ENCODE measurements at places on chromosomes 5 and 9.

GRCh38 chr5:98309785-98310598 lies 463.5 kb upstream of the RGMB start:
- DNase-seq: no peak

DNA sequence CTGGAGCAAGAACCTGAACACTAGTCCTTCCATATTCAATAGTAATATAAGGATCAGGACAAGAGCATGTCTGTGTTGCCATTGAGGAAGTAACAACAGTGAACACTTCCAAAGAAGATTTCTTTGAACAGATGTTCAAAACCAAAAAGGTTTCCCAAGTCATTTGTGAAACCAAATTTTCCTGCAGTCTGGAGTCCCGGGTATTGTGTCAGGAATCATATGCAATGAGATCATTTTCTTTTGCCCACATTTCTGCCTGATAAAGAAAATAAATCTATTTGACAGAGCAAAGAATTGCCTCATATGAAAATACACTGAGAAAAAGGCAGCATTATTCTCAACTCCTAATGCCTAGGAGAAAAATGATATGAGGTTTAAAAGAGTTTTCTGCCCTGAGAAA lies 151.7 kb downstream of the SNX18 start:
- no peak for DNase-seq

GRCh38 chr9:129163753-129164152 lies 14.3 kb downstream of the IER5L start:
- DNase-seq: no peak

DNA sequence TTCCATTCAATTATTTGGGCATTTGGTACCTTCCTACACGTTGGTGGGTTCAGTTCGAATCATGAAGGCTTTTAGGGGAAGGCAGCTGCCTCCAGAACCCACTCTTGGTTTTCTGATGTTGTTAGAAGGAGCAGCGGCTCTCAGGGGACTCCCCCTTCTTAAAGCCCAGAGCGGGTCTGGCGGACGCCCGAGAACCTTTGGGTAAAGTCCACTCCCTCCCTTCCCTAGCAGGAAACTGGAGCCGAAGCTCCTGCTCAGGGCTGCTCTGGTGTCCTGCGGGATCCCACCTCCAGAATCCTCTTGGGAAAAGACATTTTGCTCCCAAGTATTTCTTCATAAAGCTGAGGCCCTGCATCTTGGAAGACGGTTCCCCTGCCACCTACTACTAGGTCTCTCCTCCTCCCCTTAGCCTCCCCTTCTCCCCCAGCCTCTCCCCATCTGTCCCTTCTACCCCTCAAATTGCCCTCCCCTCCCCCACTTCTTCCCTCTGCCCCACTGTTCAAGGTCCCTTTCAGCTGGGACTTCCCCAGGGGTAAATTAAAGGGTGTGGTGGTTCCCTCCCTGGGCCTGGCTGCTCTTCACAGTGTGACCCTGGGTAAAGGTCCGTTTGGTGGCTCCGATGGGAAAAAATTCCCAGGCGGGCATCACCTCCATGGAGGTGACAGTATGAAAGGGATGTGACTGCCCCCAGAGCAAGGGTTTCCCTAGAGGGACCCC lies 9.3 kb downstream of the IRX4 start:
- DNase-seq: no peak

DNA sequence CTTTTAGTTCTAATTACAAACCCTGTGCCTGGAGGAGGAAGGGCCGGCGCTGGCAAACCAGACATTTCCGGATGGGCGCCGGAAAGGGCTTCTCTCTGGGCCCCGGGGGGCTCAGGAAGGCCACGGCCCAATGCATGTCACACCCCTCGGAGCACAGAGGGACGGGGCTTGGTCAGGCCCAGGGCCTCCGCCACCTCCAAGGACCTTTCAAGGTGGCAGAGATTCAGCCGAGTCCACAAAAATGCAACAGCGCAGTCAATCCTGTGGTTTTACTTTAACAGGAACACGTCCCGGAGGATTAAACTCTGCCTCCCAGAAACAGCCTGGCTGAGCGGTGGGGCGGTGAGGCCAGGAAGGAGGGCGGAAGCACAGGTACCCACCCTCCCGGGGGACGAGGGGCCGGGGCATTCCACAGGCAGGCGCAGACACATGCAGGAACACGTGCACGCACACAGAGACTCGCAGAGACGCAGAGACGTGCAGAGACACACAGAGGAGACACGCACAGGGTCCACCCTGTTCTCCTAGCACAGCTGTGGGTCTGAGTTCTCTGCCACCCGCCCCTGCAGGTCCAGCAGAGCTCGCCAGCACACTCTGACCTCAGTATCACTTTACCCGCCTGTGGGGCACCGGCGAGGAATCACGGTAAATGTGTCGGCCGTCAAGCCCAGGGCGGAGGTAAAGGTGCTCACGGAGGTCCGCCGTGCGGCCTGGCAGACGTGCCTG lies 23.0 kb downstream of the SLC9A3 start:
- no peak for DNase-seq

DNA sequence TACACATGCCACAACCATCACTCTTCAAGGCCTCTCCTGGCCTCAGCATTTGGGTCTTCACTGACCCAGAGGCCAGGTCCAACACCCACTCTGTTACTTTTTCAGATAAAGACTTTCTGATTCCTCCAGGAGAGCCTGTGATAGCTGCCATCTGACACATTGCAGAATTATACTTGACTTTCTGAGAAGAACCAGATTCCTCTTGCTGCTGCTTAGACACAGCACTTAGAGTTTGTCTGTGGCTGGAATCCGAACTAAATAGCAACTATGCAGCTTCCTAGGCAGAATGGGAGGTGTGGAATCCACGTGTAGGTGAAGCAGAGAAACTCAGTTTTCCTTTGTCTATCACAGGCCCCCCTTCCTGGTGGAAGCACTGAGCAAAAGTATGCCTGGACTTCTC lies 344.7 kb upstream of the SLC30A5 start:
- DNase-seq: no peak

DNA sequence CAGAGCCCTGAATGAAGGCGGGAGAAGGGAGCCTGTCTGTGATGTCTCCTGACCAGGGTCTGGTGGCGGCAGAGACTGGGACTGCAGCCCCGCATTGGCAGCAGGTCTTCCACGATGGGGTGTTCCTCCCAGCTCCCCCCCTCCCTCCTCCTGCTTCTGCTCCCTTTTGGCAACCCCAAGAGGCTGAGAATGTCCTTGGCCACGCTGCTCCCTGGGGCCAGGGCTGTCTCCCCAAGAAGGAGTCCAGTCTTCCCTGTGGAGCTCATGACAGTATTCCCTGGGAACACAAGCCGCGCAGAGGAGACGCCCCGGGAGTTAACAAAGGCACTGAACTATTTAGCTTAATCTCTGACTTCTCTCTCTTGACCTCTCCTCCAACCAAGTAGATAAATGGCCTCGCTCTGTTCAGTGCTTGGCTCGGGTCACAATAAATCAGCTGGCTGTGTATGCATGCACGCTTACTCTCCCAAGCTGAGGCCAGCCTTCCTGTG lies 84.0 kb upstream of the NEURL1B start:
- DNase-seq: no peak

GRCh38 chr9:83636813-83637212 lies 13.9 kb downstream of the IDNK start:
- DNase-seq: no peak

DNA sequence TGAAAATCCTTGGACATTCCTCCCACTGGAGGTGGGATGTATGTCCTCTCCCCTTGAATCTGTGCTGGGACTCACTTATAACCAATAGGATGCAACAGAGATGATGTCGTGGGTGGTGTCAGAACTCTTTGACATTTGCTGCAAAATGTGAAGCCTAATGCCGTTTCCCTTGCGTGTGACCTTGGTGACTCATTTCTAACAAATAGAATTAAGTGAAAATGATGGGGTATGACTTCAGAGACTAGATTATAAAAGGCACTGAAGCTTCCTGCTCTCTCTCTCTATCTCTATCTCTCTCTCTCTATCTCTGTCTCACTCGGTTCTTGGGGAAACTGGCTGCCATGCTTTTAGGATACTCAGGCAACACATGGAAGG lies 126.1 kb upstream of the STC2 start:
- DNase-seq: no peak

DNA sequence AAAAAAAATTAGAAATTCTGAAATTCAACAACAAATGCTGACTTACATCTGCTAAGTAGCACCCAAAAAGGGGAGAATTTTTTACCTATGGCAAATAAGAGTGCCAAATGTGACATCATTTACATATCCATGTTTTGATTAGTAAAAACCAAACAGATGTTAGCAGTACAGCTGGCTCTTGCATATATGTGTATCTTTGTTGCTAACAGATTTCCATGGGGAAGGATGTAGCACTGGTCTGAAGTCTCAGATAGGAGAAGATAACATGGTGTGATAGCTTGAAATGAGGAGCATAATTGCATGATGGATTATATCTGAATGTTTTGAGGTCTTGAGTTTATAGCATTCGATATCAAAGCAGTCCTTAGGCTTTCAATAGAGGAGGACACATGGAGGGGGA lies 17.5 kb downstream of the PIK3R1 start:
- DNase-seq: no peak

- no peak for DNase-seq
Measured at GRCh38 chr5:150065346-150065745, 21.0 kb downstream of the CSF1R start.

- DNase-seq: no peak
Measured at GRCh38 chr5:65695162-65695755, 26.6 kb downstream of the SGTB start.

DNA sequence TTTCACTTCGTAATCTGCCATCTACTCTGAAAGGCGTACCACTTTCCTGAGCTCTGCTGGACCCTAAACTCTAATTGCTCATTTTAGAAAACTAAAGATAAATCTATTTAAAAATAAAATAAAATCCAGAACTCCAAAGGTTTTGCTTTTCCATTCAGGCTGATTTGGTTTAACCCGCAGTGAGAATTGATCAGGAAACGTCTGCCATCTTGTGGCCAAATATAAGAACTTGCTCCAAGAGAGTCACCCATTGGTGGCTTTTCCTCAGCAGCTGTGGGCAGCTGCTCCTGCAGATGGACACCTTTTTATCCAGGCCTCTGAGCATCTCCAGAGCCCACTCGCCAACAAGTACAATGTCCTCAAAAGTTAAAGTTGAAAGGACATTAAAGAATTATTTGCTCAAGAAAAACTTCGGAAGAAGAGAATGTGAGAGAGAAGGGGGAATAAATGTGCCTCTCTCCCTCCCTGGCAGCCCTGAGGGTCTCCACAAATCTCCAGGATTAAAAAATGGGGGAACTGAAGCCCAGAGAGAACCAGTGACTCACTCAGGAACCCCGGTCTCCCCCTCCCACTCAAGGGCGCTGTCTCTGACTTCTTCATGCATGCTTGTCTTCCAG lies 4.1 kb downstream of the SAXO1 start:
- DNase-seq: no peak

DNA sequence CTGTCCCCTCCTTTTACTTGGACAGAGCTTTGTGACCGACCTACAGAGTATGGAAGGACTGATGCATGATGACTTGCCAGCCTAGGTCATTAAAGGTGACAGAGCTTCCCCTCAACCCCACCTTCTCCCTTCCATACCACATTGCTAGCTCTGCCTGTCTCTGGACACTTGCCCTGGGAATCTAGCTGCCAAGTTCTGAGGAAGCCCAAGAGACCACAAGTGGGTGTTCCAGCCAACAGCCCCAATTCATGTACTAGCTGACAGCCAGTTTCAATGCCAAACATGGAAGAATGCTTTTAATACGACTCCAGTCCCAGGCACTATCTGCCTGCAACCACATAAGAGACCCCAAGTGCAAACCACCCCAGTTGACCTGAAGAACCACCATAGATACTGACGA lies 477.1 kb downstream of the SPOCK1 start:
- DNase-seq: no peak

DNA sequence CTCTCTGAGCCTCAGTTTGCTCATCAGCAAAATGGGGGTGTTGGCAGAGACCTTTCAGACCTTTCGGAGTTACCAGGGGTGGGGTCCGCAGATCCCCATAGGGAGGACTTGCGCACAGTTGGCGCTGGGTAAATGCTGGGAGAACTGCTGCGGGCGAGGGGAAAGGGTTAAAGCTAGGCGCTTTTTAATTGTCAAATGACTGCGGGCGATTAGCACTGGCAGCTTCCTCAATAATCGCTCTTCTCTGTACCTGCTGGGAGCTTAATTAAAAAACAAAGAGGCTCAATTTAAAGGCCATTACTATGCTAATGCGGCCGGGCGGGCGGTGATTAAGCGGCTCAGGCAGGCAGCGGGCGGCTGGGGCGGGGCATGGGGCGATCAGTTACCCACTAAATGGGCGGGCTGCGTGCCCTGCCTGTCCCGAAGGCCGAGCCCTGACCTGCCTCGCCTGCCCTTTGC lies 63.0 kb downstream of the LMX1B start:
- no peak for DNase-seq

GRCh38 chr9:89367281-89367680 lies 49.0 kb downstream of the SECISBP2 start:
- no peak for DNase-seq

GRCh38 chr5:117800261-117800660 lies 1188.1 kb downstream of the DTWD2 start:
- DNase-seq: no peak

Measured in esophagus squamous epithelium (tissue), 5 donors.